ENCODE measurements at places on chromosomes 1 and 21.

- DNase-seq: no peak
These were observed 3.1 kb downstream of the PRDM2 start for GRCh38 chr1:13703128-13703513.

- no peak for DNase-seq
These were observed 52.4 kb downstream of the TOR1AIP2 start for GRCh38 chr1:179825206-179825605.

- DNase-seq: no peak
These were observed 8.7 kb upstream of the SLC2A5 start for GRCh38 chr1:9078015-9078751.

- DNase-seq: no peak
These were observed 1.9 kb downstream of the PSMB4 start for GRCh38 chr1:151401125-151401788.

DNA sequence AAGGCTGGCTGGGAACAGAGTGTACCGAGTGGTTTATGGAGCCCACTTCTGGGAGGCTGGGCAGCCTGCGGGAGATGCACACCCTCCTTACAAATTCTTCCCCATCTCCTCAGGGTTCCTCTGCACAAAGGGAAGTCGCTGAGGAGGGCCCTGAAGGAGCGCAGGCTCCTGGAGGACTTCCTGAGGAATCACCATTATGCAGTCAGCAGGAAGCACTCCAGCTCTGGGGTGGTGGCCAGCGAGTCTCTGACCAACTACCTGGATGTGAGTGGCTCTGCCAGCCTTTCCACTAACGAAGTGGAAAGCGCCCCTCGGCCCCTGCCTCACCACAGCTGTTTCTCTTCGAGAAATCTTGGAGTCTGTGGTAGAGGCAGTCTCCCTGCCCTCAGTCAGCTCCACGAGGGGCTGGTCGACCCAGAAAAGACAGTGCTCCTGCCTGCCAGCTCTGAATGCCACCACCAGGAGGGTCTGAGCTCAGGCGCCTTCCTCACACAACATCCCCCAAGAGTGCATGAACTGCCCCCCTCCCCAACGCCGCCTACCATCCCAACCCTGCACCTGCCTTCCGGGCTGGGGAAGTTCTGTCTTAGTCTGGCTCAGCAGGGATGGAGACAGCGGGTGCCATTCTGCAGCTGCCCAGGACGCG lies 31.8 kb downstream of the PROK1 start:
- DNase-seq: no peak

- no peak for DNase-seq
These were observed 15.4 kb upstream of the TBX15 start for GRCh38 chr1:119003413-119004128.

- no peak for DNase-seq
These were observed 92.3 kb downstream of the PDE9A start for GRCh38 chr21:42745511-42746239.
